Stimulated activated CD4-positive, alpha-beta T cell treated with anti-CD3 and anti-CD28 coated beads, Interleukin-12 subunit alpha, Interleukin-12 subunit beta, amount 100 ng/mL, for 48 hours (primary cell): ENCODE measurements at places on chromosomes 2 and 18.
A peak's percentile ranks its signal among the peaks of the same experiment; 100 is the strongest.

DNA sequence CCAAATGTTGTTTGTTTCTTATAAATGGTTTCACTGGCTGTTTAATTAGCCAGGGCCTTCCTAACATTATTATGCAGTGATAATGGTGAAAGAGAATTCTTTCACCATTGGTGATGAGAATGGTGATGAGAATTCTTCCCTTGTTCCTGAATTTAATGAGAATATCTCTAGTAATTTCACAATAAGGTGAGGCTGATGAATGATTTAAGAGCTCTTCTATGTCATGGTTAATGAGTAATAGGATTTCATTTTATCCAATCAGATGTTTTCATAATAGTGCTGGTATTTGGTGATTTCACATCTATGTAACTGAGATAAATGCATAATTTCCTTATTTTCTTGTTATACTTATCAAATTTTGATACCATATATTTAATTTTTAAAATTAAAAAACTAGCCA lies 535.7 kb upstream of the ZEB2 start:
- DNase-seq: no peak

DNA sequence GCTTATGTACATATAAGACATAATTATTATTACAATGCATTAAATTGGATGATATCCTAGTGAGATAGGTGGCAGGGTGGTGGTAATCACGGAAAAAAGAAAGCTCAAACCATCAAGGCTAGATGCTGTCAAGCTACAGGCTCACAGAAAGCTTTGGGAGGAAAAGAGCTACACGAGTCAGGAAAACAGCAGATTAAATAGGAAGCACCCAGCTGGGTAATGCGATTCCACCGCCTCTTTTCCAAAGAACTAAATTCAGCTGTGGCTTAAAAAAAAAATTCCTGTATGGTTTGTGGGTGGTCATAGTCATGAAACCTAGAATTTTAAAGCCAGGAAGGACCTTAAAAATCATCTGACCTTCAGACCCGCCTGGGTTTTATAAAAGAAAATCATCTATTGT lies 23.7 kb upstream of the PTPN4 start:
- no peak for DNase-seq

GRCh38 chr2:57864926-57865325 lies 181.7 kb upstream of the VRK2 start:
- DNase-seq: no peak

- no peak for DNase-seq
Measured at GRCh38 chr2:30769891-30770462, 37.3 kb downstream of the CAPN13 start.

DNA sequence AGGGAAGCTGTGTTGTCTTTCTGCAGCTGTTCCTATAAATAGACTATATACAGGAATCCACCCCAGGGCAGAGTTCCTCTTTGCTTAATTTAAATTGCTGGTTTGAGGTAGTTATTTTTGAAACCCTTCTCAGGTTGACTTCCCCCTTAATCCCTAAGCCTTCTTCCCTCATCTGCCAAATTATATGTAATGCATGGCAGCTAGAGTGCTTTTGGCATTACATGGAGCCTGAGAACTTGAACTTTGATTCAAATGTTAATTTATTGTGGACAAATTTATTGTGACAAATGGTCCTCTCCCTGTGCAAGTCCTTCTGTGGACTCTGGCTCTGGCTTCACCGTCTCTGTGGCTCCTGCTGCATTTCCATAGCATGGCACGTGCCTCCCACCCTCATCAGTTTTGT lies 29.2 kb downstream of the MYO1B start:
- DNase-seq: no peak

GRCh38 chr18:22838639-22839277 lies 94.4 kb upstream of the RBBP8 start:
- DNase-seq: no peak

DNA sequence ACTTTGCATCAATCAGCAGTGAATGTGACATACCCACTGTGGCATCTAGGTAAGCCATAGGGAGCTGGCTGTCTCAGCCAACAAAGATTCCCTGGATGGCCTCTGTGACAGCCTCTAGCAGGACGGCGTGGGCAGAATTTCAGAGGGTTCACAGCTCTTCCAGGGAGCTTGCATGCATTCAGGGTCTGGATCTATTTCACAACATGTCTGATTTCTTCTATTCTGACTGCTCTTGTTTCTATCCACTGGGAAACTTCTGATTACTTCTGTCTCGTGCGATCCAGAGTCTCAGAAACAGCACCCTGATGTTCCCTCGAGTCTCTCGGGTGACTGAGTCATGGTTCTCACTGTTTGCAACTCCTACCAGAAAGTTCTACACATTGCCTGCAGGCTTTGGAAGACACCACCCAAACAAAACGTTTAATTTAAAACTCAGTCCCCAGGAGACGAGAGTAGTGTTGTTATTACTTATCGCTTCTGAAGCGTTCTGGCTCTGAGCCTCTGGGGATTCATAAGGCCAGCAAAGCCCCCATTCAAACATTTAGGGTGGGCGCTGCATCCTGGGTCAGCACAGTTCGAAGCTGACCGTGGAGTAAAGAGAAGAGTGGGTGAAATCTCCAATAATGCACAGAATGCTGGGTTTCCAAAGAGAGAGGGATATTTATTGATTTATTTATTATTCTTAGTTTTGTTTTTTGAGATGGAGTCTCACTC lies 41.9 kb upstream of the ODC1 start:
- DNase-seq: no peak

- DNase-seq: no peak
Measured at GRCh38 chr2:25098670-25099486, 57.0 kb downstream of the EFR3B start.

DNA sequence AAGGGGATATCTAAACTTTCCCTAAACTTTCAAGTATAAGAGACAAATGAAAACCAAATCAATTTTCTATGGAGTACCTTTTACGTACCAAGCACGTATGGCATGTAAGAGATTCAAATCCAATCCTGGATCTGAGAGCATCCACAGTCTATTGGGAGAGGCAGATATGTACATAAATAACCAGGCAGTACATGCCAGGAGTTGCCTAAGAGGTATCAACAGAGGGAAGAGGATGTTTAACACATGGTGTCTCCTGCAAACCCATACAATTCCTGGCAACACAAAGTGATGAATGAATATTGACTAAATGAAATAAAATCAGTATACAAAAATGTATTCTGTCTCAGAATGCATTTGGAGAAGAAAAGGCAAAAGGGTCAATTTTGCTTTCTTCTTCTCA lies 116.6 kb downstream of the PIGN start:
- no peak for DNase-seq

GRCh38 chr2:46200100-46200690 lies 97.0 kb upstream of the EPAS1 start:
- no peak for DNase-seq

GRCh38 chr18:58314284-58314683 lies 270.3 kb downstream of the NEDD4L start:
- DNase-seq: no peak

DNA sequence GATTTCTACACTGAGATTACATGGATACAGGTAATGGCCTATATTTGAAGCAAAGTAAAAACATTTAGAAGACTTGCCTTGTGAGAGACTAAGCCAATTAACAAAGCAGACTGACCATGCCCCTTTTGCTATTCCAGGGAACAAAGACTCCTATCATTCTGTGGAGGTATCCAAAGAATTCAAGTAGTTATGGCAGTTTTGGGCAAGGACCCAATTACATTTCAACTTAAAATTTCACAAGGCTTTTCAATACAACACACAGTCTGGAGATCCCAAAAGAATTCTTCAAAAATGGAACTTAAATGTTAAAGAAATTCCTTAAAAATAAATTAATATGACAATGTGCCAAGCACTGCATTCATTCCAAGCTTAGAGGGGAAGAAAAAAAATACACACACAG lies 109.2 kb upstream of the CHRNA1 start:
- no peak for DNase-seq

DNA sequence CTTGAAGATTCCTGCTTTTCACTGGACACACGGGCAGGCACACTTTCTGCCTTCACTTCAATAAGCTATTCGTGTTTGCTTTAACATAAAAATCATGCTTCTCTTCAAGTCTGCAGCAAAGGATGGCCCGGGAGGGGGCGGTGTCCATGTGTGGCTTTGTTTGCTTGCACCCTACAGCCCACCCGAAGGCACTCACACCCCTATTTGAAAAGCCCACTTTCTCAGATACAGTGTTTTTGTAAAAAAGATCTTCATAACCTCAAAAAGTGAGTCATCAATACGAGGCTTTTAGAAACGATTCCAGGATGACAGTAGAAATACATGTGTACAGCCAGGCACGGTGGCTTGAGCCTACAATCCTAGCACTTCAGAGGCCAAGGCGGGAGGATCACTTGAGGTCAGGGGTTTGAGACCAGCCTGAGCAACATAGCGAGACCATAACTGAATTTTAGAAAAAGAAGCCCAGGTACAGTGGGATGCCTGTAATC lies 36.5 kb upstream of the HPCAL1 start:
- DNase-seq: no peak

DNA sequence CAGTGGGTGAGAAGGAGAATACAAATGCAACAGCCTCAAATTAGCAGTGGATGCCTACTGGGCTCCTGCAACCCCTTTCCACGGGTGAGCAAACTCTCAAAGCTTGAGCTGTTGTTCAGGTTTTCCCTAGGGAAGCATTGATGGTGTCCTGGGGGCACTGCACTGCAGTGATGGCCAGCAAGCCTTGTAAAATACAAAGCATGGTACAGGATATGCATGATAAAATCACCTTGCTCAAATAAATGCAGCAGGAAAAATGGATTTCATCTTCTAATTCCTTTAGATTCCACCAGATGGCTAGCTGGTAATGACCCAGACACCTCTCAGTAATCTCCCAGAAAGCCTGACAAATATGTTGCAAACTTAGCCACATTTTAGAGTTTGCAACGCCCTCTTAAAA lies 698.2 kb downstream of the TRIB2 start:
- no peak for DNase-seq

DNA sequence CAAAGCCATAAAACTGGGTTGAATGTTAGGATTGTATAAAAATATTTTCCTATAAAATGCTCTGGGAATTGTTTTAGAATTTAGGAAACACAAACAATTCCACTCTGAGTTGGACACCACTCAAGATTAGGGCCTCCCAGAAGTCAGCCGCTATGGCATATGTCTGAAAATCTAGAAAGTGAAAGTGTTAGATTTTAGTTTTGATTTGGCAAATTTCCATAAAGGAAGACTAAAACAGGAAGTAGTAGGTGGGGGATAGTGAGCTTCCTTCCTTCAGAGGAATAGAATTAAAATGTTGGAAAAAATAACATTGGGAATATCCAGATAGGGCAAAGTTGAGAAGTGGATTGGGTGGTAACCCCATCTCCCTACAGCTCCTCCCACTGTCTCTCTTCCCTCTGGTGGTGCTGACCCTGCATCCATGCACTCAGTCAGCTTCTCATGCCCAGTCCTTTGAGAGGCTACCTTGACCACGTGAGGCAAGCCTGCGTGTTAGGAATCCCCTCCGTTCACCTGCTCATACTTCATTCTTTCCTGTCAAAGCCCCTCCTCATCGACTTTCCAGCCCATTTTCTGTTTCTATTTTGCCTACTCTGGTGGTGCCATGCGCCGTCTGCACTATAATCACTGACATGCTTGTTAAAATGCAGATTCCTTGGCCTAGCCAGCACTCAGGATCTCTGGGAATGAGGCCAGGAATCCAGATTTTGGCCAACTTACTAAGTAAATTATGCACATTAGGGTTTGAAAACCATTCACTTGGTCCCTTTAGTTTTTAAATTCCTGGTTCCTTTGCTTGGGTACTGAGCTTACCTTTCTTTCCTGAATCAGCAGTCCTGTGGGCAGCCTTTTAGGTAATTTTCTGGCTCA lies 83.5 kb downstream of the POLE4 start:
- DNase-seq: no peak

DNA sequence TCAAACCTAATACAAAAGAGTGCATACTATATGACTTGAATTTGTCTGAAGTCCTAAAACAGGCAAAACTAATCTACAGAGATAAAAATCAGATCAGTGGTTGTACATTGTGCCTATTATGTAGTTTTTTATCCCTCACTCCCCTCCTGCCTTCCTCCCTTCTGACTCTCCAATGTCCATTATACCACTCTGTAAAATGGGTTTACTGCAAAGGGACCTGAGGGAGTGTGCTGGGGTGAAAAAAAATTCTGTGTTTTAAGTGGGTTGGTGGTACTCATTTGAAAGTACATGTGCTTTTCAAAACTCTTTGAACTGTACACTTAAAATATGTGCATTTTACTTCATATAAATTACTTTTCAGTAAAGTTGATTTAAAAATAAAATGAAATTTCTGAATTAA lies 89.0 kb upstream of the UBE2E3 start:
- no peak for DNase-seq

GRCh38 chr2:33620-34019 lies 12.7 kb downstream of the FAM110C start:
- DNase-seq: peak; percentile 42

- DNase-seq: no peak
Measured at GRCh38 chr18:7918701-7919100, 351.6 kb downstream of the PTPRM start.

- no peak for DNase-seq
Measured at GRCh38 chr2:118762290-118762689, 85.2 kb downstream of the EN1 start.

DNA sequence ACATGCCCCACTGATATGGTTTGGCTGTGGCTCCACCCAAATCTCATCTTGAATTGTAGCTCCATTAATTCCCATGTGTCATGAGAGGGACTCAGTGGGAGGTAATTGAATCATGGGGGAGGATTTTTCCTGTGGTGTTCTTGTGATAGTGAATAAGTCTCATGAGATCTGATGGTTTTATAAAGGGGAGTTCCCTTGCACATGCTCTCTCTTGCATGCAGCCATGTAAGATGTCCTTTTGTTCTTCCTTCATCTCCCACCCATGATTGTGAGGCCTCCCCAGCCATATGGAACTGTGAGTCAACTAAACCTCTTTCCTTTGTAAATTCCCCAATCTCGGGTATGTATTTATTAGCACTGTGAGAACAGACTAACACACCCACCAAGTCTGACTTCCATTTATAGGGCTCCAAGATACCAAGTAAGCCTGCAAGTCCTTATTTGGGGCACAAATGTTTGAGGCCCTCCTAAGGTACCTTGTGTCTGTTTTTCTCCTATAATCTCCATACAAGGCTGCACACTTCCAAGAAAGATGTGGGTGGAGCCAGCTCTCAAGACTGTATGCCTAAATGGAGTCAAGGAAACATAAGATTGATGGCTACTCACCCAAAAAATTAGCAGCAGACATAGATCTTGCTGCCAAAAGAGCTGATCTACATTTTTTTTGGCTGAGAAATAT lies 364.7 kb downstream of the TXNL1 start:
- no peak for DNase-seq

- no peak for DNase-seq
Measured at GRCh38 chr2:17643031-17643615, 102.6 kb downstream of the VSNL1 start.

GRCh38 chr2:212177724-212178123 lies 360.9 kb downstream of the ERBB4 start:
- DNase-seq: no peak

GRCh38 chr18:4640349-4641012 lies 185.4 kb upstream of the DLGAP1 start:
- DNase-seq: no peak
